Fibroblast of lung (primary cell): ENCODE measurements at places on chromosomes 4 and X. TPM values are rescaled to one million over a fixed set of nuclear protein-coding genes. Genes with fewer than 3 reads are reported as not detected.

DNA sequence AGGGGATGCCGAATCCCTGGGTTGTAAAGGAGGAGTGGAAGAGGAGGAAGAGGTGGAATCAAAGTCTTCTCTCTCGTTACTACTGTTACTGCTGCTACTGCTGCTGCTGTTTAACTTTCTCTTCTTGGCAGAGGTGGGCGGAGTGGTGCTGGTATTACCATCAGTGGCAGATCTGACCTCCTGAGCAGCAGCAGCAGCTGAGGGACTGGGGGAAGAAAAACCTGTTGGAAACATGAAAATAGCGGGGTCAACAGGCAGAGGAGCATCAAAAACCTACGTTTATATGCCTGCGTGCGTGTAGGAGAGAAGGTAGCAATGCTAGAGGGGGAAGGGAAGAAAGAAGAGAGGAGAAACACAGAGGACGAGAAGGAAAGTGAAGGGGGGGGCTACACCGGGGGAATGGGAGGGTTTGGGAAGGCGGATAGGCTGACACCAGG lies 339 bp downstream of the CUL4B start:
- peak; percentile 47 for DNase-seq
- no peaks in the 10 kb centered on the region for H3K27me3 ChIP-seq

The DGKK gene
- polyA plus RNA-seq, result not detected in 2 replicates

DNA sequence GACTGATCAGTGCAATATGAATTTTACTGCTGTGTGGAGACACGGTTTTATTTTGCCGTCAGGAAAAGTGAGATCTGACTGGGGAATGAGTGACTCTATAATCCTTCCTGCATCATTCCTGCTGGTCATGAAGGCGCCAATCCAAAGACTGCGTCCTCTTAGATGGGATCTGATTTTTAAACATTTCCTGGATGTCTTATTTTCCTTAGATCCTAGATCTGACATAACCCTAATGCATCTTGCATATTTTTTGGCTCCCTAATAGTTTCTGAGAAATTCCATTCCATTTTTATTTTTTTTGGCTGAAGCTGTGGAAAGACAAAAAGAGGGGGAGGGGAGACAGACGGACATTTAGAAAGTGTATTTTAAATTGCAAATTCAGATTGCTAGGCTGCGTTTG lies 454.9 kb upstream of the FAT1 start:
- DNase-seq, result no peak
- no peak overlapping the region for H3K4me3 ChIP-seq
- no peaks in the 10 kb centered on the region for H3K36me3 ChIP-seq
- H3K27ac ChIP-seq, result no peak overlapping the region
- H3K27me3 ChIP-seq, result peaks cover 2% of the 10 kb centered on the region

The RS1 gene
- not detected in 2 replicates for polyA plus RNA-seq

GRCh38 chr4:182688081-182688480 lies 229.1 kb downstream of the DCTD start:
- no peaks in the 10 kb centered on the region for H3K4me1 ChIP-seq
- H3K36me3 ChIP-seq, result no peaks in the 10 kb centered on the region

The CXCL10 gene
- polyA plus RNA-seq, result 0.07 TPM in 1 of 2 replicates, not detected in the other

The VGLL1 gene
- not detected in 2 replicates for polyA plus RNA-seq

DNA sequence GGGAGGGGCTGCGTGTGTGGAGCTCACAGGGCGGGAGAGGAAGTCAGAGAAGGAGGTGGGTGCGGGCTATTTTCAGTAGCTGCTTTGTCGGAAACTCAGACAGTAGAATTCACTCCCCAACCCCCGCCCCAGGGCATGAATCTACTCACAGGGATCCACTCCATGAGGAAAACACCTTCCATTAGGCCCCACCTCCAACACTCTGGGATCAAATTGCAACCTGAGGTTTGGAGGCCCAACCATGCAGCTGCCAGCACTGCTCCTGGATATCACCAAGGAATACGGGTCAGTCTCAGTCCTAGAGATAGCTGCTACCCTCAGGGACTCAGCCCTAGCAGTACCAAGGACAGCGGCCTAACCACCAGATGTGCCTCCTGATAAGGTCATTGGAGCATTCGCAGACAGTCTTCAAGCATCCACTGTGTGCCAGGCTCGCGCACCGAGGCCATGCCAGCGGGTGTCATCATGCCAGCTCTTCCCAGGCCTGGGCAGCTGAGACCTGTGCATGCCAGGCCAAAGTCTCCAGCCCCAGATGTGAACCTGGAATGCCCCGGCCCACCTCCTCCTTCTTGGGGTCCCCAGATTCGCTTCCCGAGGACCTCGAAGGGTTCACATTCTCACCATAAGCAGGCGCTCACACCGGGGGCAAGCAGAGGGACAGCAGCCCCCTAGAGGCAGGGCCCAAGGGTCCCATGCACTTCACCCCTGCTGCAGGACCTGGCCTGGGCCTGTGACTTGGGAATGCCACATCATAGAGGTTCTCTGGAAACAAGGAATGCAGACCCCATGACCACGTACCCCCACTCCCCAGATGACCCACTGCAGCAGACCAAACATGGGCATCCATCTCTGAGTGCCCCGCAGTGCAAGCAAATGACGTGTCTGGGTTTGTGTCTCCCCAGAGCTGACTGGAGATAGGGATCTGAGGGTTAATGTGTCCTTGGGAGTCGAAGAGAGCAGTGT lies 102.3 kb downstream of the ADRA2C start:
- no peak overlapping the region for H3K27ac ChIP-seq
- H3K27me3 ChIP-seq, result peaks cover 16% of the 10 kb centered on the region
- no peaks in the 10 kb centered on the region for H3K4me1 ChIP-seq
- peak; percentile 4 for DNase-seq
- H3K4me3 ChIP-seq, result no peak overlapping the region

- H3K27me3 ChIP-seq, result no peaks in the 10 kb centered on the region
- peaks cover 4% of the 10 kb centered on the region for H3K36me3 ChIP-seq
- H3K4me3 ChIP-seq, result no peak overlapping the region
- DNase-seq, result no peak
- no peak overlapping the region for H3K27ac ChIP-seq
Observed at GRCh38 chr4:77159806-77160205, 2.8 kb downstream of the CCNG2 start.

The FRG2 gene
- not detected in 2 replicates for polyA plus RNA-seq

The SOX3 gene
- 0.02 and 0.03 TPM in 2 replicates for polyA plus RNA-seq

DNA sequence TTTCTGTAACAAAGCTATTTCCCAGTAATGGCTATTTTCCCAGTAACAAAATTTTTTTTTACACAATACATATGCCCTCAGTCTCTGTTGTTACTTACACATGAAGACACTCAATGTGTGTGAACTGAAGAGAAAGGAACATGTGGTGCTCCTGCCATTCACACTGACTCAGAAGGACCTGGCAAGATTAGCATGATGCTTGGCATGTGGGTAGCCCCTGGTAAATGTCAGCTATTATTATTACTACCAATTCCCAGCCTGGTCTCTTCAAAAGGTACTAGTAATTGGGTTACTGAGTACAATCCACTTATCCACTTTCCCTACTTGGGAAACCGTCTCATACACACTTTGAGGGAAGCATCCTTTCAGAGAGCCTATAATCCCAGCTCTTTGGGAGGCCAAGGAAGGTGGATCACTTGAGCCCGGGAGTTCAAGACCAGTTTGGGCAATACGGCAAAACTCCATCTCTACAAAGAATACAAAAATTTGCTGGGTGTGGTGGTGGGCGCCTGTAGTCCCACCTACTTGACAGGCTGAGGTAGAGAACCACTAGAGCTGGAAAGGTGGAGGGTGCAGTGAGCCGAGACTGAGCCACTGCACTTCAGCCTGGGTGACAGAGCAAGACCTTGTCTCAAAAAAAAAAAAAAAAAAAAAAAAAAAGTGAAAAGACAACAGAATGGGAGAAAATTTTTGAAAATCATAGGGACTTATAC lies 14.6 kb downstream of the RBBP7 start:
- H3K36me3 ChIP-seq, result peaks cover 7% of the 10 kb centered on the region
- no peak for DNase-seq
- no peaks in the 10 kb centered on the region for H3K27me3 ChIP-seq
- H3K4me1 ChIP-seq, result peaks cover 6% of the 10 kb centered on the region
- H3K27ac ChIP-seq, result peak overlapping the region; percentile 39
- no peak overlapping the region for H3K4me3 ChIP-seq

DNA sequence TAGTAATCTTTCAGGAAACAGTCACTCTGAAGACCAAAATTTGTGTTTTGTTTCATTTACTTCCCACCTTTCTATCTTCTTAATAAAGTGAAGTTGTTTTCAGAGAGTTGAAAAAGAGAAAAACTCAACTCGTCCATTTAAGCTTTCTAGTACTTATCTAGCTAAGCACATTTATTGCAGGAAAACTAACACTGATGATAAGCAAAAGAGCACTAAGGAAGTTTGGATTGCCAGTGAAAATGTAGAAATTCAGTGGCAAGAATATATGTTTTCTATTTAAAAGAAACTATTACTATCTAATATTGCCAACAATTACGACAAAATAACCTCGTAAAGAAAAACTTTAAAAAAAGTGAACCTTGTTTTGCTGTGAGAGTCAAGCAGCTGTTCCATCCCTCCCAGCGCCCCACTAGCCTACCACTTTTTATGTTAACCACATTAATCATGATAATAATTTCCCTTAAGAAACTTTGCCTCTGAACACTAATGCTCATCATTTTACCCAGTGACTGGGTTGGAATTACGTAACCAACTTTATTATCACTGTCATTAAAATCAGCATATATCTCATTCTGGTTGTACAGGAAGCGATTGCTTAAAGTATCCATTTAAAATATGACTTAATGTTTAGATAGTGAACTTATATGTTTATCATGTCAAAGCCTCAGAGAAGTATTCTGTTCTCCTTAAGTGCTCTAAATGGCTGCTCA lies 24.8 kb downstream of the SPRY1 start:
- no peak overlapping the region for H3K27ac ChIP-seq
- H3K4me3 ChIP-seq, result peak overlapping the region; percentile 49
- no peaks in the 10 kb centered on the region for H3K27me3 ChIP-seq
- no peaks in the 10 kb centered on the region for H3K36me3 ChIP-seq
- no peak for DNase-seq
